GM18507 (cell line): ENCODE measurements at places on chromosomes 5 and 9.

GRCh38 chr9:116998305-116998704 is 311.2 kb downstream of the TRIM32 start:
- DNase-seq = no peak

- DNase-seq = no peak
Measured at GRCh38 chr5:154593071-154593470, 115.0 kb upstream of the HAND1 start.

DNA sequence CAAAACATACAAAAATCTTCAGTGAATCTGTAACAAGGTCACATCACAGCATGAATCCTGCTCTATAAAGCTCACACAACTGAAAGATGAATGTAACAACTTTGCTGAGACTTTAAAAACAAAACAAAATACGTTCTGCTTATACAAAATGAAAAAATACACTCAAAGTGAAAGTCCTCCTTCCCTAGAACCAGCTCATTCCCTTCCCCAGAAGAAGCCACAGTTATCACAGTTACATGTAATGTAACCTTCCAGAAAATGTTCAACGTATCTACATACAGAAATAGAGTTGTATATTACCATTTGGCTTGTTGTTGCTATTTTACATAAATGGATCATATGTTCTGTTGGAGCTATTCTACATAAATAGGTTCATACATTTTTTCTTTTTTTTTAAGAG is 2.6 kb downstream of the AUH start:
- no peak for DNase-seq

- no peak for DNase-seq
Measured at GRCh38 chr5:107376546-107377276, 294.0 kb downstream of the EFNA5 start.

DNA sequence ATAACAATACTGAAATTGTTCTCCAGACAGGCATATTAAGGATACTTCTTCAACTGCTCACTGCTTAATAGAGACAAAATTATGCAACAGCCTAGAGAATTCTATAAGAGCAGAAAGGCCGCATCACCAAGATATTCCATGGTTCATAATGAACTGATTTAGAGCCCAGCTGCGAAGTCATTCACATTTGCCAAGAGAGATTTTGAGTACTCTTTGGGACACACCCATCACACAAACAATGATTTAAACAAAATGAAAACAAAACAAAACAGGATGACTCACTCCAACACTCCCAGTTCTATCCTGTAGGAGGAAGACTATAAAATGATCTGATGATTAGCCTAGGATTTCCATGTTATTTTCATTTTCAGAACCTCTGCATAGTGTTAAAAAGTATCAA is 145.7 kb upstream of the GNA14 start:
- no peak for DNase-seq

GRCh38 chr5:151155775-151156506 is 1.6 kb downstream of the ANXA6 start:
- DNase-seq = no peak

DNA sequence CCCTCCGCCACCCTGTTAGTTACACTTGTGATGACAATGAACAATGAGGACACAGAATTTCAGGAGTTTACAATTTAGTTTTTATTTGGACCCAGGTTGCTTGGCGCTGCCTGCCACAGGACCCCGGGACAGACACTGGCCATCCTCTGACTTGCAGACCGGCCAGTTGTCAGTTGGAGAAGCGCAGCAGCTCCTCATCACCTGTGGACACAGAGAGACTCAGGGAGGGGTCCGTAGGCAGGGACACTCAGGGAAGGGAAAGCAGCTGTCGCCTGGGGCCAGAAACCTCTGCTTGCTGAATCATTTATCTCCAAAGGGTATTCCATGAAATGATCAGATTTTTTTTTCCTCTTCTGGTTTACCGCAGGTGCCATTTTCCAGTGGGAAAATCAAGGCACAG is 18.0 kb downstream of the AMBP start:
- no peak for DNase-seq

DNA sequence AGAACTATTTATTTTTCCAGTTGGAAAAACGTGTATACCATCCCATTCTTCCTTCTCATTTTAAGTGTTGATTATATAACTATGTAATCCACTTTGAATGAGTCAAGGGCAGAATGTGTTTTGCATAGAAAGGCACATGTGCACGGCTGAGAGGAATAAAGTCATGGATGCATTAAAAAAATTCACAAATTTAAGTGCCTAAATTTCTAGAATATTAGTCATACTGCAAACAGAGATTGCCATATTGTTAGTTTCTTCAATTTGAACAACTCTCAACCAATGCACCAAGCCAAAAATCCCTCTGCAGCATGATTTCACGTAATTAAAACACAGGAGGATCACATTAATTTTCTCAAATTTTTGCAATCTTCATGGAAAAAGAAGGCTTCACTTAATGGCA is 166.3 kb downstream of the MPDZ start:
- no peak for DNase-seq

DNA sequence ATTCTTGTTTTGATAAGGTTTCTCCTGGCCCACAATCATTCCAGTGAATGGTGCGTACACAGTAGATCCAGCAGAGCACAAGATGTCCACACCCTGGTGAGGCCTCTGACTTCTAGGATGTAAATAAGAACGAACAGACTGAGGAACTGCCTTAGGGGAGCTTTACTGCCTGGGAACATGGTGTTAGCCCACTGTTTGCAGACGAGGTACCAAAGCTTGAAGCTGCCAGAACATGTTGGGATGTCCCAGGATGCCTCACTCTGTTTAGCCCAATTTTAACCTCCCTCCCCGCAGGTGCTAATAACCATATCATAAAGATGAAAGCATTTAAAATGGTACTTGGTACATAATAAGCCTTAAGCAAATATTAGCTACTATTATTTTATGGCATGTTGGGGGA is 3.5 kb downstream of the LECT2 start:
- DNase-seq = no peak

DNA sequence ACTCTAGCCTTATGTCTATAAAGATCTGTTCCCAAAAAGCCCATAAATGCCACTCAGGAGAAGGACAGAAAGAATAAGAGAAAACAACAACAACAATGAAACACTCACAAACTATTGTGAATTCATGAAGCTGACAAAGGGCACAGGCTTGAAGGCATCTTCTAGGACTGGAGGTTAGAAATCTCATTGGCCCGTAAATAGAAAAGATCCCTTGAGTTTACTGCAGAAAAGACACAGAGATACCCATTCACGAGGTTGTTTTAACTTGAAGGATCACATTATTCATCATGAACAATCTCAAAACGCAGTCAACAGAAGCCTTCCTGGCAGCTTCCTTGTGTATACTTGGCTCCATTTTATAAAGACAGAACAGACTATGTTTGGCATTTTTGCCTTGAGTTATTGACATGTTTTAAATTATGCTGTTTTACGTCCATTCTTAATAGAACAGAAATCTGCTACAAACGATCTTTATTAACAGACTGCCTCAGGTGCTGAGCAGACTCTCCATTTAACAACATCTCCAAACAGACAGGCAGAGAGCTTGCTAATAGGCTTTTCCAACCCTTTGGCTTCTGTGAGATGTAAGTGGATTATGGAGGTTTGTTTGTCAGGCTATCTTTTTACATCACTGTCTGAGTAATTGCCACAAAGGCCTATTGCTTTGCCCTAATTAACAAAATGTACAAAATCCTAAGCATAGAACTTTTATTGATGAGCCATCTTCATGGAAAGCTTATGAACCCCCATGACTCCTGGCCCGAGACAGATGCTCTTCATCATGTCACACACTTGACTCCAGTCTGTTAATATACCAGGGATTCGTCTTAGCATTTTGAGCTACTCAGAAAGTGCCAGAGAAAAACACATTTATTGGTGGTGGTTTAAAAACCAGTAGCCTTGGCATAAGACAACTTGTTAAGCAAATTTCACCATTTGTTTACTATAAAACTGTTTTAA is 735.3 kb upstream of the ZNF608 start:
- DNase-seq = no peak

GRCh38 chr5:92734211-92734940 is 846.6 kb downstream of the NR2F1-AS1 start:
- DNase-seq = no peak

DNA sequence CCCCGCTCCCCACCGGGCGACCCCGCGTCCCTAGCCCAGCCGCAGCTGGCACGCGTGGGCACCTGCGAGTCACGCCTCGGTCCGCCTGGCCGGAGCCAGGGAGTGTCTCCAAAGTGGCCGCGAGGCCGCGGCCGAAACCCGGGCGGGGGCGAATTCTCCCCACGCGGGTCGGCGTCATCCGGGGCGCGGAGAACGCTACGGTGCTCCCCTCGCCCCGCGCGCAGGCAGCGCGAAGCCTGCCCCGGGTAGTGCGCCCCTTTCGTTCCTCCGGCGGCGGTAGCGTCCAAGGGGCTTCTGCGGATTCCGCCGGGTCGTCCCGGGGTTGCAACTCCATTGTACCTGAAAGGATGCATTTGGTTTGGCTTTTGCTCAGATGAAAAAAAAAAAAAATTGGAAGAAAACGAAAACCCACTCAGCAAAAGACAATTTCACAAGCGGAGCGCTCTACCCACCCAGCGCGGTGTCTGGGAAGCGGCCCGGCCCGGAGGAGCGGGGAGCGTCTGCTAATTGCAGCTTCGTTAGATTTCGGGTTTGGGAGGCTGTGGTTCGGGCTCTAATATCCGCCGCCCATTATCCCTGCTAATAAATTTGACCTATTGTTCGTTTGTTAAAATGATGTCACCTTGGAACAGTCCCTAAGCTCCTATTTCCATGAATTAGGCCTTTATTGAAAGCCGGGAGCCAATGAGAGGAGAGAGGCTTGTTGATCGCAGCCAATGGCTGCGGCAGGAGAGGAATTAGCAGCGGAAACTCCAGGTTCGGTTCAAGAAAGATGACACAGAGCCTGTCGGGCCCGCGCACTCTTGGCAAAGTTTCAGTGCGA is at the start of gene TLX3:
Gene TLX3, plus strand, starts transcription at position 796 of the 823 bp plus-strand sequence. CDS start 118 bp downstream, outside the sequence.
- DNase-seq = no peak

DNA sequence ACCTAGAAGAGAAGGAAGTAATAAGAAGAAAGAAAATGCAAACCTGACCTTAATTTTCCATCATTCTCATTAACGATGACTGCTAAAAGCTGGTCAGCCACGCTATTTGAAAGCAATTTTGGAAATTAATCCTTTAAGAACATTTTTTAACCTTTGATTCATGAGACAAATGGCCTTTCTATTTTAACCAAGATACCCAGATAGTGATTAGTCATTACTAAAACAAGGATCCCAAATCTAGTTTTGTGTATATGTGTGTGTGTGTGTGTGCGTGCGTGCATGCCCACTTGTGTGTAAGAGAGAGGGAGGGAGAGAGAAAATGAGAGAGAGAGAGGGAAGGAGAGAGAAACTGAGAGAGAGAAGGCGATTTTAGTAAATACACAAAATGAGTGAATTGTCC is 329.5 kb downstream of the DEPDC1B start:
- DNase-seq = no peak

DNA sequence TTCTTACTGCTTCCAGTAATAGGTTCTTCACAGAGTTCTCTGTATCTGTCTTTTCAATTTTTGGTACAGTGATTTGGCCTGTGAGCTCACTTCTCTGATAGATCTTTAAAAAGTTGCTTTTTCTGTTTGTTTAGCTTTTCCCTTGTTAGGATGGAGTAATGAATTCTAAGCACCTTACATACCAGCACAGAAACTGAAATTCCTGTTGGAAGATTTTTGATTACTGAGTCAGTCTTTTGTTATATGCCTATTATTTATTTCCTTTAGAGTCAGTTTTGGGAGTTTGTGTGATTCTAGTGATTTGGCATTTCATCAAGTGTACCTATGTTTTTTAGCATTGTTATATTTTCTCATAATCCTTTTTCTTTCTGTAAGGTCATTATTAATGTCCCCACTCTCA is 37.6 kb upstream of the IPPK start:
- no peak for DNase-seq

GRCh38 chr9:108001237-108001636 is 511.7 kb upstream of the KLF4 start:
- no peak for DNase-seq

DNA sequence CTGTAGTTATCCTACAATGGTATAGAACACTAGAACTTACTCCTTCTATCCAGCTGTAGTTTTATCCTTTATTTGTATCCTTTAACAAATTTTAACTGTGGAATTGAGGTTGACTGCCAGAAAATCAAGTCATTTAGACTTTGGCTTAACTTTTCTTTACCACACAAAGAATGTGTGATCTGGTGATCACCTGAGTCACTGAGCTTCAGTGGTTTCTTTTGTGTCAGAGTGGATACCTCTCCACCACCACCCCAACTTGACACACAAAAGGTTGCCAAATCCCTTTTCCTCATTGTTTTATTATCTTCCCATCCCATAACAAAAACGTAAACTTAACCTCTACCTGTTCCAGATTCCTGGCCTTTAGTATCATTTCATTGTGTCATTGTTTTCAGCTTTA is 5.5 kb downstream of the OTULIN start:
- no peak for DNase-seq

GRCh38 chr5:76716456-76717157 is 681 bp downstream of the F2R start:
- no peak for DNase-seq

DNA sequence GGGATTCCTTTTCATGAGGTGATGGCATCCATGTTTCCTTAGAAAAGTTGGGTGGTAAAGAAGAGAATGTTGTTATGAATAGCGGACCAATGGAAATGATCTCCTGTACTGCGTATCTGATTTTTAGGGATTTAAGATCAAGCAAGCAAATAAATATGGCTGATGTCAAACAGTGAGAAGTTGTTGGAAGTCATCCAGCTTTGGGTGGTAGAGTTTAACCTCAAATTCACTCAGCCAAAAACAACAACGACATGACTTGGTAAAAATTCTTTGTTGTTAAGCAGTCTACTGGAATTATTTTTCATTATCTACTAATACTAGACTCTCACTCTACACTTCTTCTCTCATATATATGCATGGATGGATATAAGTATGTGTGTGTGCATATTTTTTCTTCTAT is 426.5 kb downstream of the CTNND2 start:
- DNase-seq = no peak

DNA sequence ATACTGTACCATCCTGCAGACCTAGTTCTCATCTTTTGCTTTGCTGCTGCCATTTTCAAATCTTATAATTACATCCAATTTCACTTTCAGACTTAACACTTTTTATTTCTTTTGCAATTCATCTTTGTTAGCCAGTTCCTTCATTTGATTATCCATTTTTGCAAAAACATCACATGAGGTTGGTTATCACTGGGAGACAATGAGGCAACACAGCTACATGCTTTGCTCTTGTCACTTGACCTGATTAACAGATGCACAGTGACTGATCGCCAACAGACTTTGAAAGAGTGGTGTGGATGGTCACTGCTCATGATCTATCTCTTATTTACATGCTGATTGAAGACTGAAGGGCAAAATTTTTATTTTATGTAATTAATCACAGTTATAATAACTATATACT is 17.0 kb upstream of the RNF20 start:
- no peak for DNase-seq

DNA sequence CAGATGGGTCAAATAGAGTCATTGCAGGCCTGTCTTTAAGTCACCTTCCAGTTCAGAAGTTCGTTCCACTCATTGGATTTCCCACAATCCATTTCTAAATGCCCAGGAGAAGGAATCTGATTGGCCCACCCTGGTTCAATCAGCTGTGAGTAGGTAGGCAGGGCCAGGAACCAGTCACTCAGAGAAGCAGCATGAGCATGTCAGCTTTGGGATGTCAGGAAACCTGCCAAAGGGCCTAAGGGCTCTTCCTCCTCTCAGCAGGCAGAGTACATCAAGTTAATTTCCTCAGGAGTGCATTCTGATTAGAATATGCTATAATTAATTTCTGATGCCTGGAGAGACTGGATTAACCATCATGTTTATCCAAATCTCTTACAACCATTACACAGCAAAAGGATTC is 412.9 kb upstream of the CCNH start:
- DNase-seq = no peak

- DNase-seq = no peak
Measured at GRCh38 chr5:1769017-1769640, 30.5 kb downstream of the MRPL36 start.
